ENCODE measurements at places on chromosomes 12 and 14. TPM values are rescaled to one million over a fixed set of nuclear protein-coding genes. Genes with fewer than 3 reads are reported as not detected.

DNA sequence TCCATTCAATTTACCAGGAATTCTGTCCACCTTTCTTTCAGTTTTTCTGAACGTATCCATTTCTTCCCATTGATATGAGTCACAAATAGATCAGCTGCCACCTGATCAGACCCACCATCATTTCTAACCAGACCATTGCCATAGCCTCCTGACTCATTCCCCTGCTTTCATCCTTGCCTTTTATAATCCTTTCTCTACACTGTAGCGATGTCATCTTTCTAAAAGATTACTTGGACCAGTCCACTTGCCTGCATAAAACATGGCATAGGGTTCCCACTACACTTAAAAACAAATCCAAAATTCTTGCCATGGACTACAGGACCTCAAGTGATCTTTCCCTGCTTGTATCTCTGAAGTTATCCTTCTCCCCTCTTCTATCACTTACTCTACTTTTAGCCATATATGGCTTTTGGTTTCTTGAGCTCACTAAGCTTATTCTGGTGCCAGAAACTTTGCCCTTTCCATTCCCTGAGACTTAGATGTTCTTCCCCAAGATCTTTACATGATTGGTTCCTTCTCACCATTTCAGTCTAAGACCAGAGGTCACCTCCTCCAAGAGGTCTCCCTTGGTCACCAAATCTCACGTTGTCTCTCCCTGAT, 149.5 kb upstream of the KRR1 start:
- no peak for DNase-seq

- no peak for DNase-seq
Measured at GRCh38 chr12:1830401-1830845, 10.1 kb downstream of the LRTM2 start.

DNA sequence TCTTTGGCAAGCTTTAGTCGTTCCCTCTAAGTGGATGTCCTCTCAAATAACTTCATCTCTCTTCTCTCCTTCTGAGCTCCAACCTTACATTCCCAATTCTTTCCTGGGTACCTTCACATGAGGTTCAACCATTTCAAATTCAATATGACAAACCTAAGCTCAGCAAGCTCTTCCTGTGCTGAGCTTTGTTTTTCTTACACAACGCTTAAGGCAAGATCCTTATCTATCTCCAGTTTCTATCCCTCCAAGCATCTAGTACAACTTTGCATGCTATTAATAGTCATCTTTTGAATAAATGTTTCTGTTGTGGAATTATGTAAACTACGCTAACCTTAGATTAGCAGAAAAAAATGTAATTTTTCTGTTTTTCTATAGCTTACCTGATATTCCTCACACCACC, 63.7 kb upstream of the IFNG-AS1 start:
- DNase-seq: no peak

- DNase-seq: no peak
Measured at GRCh38 chr14:29858299-29858698, 69.3 kb downstream of the PRKD1 start.

B3GNT4 gene
- 1.8 TPM for total RNA-seq

ANO2 gene
- not detected for total RNA-seq

PTGDR gene
- not detected for total RNA-seq

DNA sequence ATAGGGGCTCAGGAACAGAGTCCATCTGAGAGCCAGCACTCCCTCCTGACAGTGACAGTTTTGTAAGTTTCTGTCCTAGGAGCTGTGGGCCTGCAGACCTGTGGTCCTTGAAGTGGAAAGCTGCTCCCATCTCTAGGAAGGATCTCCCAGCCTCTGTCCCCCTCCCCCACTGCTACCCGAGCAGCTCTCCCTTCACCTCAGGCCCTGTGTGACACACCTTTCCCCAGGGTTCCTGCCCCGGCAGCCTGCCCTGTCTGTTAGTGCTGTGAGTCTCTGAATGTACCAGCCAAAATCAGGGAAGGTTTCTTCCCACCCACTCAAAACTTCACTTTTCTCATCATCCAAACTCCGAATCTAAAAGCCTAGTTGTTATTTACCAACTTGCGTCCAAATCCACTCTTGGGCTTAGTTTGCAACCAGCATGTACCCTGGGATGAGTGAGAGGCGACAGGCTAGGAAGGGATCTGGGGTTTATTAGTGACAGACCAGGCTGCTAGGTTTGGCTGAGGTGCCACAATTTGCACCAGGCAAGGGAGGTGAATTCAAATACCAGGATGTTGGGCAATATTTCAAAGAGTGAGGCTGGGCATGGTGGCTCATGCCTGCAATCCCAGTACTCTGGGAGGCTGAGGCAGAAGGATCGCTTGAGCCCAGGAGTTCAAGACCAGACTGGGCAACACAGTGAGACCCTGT, 39.9 kb downstream of the NINJ2 start:
- no peak for DNase-seq

DNA sequence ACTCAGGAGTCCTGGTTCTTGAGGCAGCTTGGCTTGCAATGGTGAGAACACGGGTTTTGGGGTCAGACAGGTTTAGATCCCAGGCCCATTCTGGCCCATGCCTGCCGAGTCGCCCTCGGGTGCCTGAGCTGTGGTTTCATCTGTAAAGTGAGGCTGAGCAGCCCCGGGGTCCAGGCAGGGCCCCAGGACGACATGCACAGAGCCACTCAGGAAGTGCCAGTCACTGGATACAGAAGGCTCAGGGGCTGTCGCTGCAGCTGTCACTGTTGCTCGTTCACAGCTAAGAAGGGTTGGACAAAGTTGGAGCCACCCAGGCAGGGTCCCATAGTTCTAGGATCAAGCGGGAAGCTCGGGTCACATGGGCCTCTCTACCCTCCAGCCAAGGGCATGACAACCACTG, 403.1 kb downstream of the BCL11B start:
- DNase-seq: no peak
